ENCODE measurements at places on chromosomes 16 and 17.

DNA sequence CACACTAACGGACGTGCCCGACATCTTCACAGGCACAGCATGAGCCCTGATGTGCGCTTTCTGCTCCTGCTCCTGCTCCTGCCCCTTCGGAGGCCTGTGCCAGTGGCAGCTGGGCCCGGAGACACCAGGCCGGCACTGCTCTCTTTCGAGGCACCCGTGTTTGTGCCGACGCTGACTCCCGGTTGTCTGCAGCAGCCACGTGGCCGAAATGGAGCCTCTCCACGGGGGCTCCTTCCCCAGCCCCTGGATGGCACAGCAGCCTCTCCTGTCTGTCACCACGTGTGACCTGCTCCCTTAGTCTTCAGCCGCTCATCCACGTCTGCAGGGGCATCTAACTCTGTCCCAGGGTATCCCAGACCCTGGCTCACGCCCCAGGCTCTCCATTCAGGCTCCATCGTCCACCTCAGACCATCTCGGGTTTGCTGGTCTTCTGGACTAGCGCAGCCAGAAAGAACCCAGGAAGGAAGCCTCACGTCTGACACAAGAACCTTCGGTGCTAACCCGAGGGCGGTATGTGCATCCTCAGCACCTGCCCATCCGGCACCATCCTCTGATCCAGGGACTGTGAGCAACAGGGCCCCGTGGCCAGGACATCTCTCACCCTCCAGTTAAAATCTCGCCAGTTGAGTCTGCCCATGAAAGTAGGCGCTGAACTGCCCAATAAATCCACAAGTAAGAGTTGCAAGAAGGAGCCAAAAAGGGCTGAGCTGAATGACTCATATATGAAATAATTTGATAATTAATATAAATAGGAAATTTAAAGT, 4.2 kb upstream of the RPH3AL start:
- no peak for DNase-seq

- no peak for DNase-seq
Measured at GRCh38 chr16:30354423-30355143, 525 bp downstream of the CD2BP2 start.

GRCh38 chr16:50160495-50161164, 7.5 kb downstream of the TENT4B start:
- no peak for DNase-seq

GRCh38 chr17:1495265-1495989, 2.9 kb upstream of the MYO1C start:
- no peak for DNase-seq

GRCh38 chr16:73610605-73611156, 562.8 kb upstream of the ZFHX3 start:
- DNase-seq: no peak

- DNase-seq: peak; percentile 62
Measured at GRCh38 chr16:85556456-85557082, 56.6 kb upstream of the GSE1 start.

GRCh38 chr17:75617218-75617617, 16.0 kb upstream of the SMIM5 start:
- DNase-seq: no peak

GRCh38 chr16:81694494-81695280, 84.4 kb upstream of the PLCG2 start:
- DNase-seq: no peak

DNA sequence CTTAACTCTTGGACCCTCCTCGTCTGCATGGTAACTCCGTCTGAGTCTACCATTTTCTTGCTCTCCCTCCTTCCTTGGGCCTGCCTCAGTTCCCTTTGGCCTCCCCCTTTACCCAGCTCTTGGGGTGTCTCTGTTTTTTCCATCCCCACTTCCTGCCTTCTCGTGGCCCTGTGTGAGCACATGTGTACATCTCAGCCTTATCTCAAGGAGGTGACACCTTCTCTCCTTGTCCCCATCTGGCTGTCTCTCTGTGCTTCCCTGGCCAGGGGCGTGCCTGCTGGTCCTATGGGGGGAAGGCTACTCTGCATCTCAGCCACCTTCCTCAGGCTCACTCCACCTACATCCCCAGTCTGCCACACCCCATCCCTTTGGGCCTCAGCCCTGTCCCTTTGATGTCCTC, 6.6 kb downstream of the CTF1 start:
- no peak for DNase-seq

- DNase-seq: no peak
Measured at GRCh38 chr16:77462894-77463293, 28.1 kb upstream of the ADAMTS18 start.

- no peak for DNase-seq
Measured at GRCh38 chr16:15928261-15929104, 20.9 kb upstream of the ABCC1 start.

- no peak for DNase-seq
Measured at GRCh38 chr16:24499193-24499814, 40.1 kb upstream of the RBBP6 start.

- no peak for DNase-seq
Measured at GRCh38 chr17:76493505-76494167, 7.6 kb downstream of the RHBDF2 start.

DNA sequence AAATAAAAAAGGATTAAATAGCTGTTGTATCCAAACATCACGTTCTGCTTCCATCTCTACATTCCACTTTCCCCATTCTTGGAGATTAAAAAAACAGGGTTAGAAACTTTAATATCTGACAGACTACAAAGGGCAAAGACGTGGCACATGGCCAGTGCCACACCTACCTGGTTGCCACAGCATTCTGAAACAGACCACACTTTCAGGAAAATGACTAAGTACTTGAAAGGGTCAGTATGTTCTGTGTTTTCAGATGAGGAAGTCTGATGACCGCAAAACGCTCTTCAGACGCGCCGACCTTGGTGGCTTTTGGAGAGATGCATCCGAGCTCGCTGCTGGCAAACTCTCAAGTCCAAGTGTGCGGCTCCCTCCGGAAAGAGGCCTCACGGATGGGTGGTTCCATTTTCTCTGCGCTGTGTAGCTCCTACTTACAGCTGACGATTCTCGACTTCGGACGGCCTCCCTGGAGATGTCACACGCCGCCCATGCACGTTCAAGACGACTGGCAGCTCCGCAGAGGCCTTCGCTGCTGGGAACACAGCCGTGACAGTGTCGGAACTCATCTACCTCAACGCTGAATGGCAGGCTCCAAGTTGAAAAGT, 15.5 kb downstream of the MAP1LC3B start:
- DNase-seq: no peak

GRCh38 chr17:76547183-76547641, 7.4 kb downstream of the PRCD start:
- peak; percentile 57 for DNase-seq

DNA sequence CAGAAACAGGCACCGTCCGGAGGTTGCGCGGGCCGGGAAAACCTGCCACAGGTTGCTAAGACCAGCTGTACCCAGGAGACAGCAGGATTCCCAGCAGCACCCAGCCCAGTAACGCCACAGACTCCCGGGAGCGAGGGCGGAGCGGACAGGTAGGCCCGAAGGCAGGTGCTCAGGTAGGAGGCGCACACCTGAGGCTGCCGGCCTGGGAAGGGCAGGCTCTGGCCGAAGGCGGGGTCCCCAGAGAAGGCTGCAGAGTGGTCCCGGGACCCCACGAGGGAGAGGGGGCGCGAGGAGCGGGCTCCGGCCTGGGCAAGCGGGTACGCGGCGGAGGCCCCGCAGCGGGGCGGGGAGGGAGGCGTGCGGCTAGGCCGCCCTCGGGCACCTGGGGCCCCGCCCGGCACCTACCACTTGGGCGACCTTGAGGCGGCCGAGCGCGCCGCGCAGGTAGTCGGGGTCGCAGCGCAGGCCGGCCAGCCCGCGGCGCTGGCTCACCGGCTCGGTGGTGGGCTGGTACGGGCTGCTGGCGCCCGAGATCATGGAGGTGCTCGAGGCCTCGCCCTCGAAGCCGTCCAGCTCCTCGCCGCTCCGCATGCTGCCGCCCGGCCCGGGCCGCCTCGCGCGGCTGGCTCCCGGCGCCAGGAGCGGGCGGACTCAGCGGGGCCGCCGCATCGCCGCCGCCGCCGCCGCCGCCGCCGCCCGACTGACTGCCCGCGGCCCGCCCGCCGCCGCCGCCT, 441 bp downstream of the CMTM4 start:
- DNase-seq: peak; percentile 7

DNA sequence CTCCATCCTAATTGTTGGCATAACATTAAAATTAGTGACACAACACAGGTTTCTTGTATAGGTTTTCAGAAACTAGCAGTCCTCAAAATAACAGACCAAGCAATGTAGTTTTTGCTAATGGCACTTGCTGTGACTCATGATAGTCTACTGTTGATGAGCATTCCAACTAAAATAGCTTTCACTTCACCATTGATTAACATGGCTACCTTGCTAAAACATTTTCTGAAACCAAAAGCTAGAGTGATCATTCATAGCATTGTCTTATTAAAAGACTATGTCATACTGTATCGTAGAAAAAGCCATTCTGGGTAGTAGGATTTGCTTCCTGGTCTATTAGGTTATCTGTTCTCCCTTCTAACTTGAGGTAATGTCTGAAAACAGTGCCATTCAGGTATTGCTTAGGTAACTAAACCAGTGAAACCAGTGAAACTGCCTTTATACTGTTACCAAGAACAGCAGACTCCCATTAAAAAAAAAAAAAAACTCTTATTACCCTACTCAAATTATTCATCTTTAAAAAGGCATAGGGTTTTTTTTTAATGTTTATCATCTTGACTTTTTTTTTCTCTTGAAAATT, 2.5 kb upstream of the CLTC start:
- DNase-seq: no peak

- DNase-seq: no peak
Measured at GRCh38 chr17:45905814-45906213, 11.5 kb downstream of the MAPT start.

DNA sequence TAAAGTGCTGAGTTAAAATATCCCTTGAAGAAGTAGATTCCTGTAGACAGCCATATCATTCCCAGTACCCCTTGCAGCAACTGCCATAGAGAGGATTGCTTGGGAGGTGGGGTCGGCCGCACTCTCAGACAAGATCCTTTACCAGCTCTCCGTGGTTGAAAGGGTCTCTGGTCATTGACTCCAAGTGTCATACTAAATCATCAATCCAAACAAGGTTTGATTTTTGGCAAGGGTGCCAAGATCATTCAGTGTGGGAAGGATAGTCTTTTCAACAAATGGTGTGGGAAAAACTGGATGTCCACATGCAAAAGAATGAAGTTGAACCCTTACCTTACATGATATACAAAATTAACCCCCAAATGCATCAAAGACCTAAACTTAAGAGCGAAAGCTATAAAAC, 21.8 kb downstream of the TBX2 start:
- DNase-seq: no peak

- DNase-seq: no peak
Measured at GRCh38 chr16:87878704-87879103, 9.4 kb upstream of the SLC7A5 start.

DNA sequence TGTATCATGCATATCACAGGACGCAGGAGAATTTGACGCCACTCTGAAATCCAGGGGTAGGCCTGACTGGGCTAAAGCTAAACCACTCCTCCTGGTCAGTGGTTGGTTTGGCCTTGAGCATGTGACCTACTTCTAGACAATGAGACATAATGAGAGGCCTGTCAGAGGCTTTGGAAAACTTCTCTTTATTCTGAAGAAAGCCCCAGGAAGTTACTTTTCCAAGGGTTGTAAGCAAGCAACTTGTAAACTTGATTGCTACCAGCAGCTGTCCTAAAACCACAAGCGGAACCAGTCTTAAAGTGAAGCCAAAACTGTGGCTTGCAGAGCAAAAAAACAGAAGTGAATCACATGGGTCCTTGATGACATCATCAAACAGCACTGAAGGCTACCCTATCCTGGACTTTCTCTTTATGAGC, 138.2 kb upstream of the COX10 start:
- DNase-seq: no peak

DNA sequence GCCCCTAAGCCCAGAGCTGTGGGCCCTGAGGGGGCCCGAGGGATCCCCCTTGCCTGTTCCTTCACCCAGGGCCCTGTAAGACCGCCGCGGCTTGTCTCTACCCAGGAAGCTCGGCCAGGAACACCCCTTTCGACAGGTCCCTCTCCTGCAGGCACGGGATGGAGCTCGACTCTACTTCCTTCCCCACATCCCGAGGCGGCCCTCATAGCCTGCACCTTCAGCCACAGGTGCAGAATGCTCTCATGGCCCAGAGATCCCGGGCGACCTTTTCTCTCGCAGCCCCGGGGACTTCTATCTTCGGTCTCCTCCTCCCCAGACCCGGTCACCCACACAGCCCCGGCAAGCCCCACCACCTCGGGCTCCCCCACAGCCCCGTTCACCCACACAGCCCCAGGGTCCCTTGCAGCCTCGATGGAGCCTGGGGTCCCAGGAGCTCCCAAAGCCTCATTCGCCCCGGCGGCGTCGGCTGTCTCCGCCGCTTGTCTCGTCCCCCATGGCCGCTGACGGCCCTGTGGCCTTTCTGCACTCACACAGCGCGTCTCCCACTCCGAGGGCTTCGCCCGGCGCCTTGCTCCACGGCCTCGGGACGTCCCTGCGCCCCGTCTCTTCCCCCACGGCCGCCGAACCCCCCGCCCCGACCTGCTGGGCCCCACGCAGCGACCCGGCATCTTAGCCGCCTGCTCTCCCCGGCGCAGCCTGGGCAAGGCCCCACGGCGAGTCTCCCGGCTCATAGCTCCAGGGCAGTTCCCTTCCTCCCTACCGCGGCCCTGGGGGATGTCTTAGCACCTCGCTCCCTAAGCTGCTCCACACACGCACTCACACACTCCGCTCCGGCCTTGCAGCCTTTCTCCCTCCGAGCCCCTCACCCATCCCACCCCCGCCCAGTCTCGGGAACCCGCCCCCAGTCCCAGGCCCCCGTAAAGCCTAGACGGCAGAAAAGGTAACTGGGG, 650 bp downstream of the KIAA0753 start:
- DNase-seq: no peak

DNA sequence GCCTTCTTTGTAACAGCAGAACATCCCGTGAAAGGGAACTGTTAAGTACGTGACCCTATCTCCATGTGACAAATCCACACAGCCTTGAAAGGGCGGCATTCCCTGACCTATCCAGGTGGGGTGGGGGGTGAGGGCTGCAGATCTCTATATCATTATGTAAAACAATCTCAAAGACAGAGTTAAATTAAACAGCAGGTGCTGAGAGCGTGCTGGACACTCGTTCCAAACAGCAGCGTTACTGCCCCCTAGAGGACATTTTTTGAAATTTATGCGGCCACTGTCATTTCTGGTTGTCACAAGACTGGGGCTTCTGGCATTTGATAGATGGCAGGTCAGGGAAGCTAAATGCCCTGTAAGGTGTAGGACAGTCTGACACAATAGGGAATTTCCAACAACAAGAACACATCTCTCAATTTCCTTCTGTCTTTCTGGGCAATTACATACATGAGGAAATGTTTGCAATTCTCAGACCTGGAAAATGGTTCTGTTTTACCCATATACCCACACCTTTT, 6.7 kb upstream of the SLC25A39 start:
- DNase-seq: peak; percentile 79

Data from stimulated activated CD4-positive, alpha-beta T cell treated with anti-CD3 and anti-CD28 coated beads, Interleukin-4, amount 100 ng/mL, for 24 hours (primary cell).